ENCODE measurements at places on chromosomes 3 and 15.

DNA sequence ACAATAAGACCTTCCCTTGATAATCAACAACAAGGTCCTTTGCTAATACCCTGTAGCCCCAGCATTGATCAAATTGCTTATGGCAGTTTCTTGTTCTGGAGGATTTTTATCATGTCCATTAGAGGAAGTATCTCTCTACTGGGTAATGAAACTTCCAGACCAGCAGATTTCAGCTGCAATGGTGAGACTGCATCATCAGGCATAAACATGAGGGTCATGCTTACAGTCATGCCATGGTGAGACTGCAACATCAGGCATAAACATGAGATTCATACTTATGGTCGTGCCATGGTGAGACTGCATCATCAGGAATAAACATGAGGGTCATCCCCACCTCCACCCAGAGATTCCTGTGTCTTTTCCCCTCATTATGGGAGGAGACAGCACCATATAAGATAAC lies 129.0 kb upstream of the LIPC start:
- no peak for DNase-seq

DNA sequence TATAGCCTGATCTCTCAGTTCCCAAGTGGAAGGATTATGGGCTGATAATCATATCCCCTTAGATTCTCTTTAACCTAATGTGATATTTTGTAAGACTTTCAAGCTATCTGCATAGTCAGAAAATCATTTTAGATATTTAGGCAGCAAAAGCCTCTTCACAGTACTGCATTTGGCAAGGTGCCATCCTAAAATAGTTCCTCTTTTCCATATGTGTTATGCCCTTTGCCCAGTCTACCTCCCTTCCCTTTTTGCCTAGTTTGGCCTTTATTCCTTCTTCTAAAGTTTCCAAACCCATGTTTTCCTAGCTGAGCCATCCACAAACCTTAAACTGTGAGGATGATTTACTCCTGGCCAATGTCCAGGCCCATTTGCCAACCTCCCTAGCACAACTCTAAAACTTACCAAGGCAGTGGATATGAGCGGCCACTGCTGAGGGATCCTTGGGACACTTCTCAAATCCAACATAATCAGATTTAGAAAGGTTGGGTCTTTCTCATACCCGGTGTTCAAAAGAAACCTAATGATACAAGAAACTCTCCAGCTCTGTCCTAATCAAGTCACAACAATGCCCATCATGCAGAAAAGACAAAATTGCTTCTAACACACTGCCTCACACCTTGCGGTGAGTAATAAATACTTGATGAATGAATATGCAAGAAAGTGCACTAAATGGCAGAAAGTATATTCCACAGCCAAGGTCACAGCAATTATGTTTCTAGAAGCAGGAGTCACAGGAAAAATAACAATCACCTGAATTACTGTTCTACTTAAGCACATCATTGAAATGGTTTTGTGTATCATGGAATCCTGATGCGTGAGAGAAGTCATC lies 493.9 kb downstream of the NLGN1 start:
- no peak for DNase-seq

GRCh38 chr3:189529468-189529867 lies 101.7 kb upstream of the TP63 start:
- no peak for DNase-seq

- DNase-seq = no peak
Measured at GRCh38 chr15:94272251-94272898, 41.0 kb downstream of the MCTP2 start.

DNA sequence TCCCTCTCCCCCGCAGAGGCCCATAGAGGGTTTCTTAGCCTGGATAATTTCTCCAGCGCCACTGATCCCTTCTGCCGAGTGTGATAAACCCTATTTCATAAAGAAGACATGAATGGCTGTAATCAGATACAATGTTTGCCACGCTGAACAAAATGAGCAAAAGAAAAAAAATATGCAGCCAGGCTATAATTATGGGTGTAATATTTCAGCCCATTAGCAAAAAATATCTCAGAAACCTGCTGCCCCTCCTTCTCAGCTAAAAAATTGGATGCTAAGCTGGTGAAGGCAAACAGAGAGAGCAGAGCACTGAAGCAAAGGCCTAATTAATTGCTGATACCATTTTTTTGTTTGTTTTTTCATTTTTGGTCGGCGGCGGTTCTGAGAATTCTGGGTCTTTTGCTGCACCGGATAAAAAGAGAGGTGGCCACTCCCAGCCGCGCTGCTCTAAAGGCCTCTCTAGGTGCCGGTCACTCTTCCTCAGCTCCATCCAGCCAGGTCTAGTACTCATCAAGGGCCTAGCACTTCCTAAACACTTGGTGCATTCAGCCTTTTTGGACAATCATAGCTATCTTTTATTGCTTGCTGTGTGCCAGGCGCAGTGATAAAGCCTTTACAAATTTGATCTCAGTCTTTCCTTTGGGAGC lies 128.7 kb upstream of the TLE3 start:
- DNase-seq = no peak

Measured in activated naive CD4-positive, alpha-beta T cell treated with anti-CD3 and anti-CD28 coated beads, Interleukin-2, amount 10 ng/mL, durations not matched to agents 7 days and 5 days (primary cell).